Keratinocyte (primary cell): ENCODE measurements at places on chromosomes 5 and 9.

- no peak for DNase-seq
Measured at GRCh38 chr5:11047030-11047429, 286.0 kb upstream of the DAP start.

DNA sequence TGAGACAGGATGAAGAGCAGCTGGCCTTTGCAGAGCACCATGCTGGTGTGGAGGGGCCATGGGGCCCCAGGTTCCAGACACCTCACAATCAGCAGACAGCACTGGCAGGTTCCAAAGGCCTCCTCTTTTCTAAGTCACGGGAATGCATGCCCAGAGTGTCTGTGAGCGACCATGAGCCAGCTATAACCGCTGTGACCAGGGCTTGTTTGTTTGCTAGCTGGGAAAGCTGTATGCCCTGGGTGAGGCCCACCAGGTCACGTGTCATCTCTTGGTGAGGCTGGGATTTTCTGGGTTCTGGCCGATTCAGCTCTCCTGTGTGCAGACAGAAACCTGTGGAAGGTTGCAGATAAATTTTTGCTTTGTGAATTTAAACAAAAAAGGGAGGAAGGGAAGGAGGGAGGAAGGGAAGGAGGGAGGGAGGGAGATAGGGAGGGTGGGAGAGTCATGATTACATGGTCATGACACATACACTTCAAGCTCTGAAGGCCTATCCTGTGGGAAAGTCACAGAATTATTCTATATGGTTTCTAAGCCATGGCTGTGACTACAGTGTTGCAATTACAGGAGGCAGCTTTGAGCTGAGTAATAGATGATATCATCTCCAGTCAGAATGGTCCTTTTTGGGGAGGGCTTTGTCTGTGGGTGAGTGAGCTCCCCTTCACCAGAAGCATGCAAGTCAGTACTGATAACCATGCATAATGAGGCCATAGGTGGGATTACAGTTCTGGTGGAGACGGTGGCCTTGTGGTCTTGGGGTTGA is 37.2 kb downstream of the PAPPA start:
- peak; percentile 61 for DNase-seq

DNA sequence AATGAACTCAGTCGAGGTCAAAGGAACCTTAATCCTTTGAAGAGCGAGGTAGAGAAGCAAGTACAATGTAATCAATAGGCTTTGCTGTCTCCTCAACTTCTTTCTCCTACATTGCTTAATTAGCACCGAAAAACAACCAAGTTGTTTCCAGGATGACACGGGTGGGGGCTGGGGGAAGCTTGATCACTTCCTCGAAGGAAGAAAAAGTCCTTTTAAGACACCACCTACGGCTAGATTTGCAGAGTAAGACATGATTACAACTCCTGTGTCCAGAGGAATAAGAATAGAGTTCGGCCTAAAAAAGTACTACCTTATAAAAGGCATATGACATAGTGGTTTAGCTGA is 811 bp upstream of the ARRDC3 start:
- no peak for DNase-seq

- no peak for DNase-seq
Measured at GRCh38 chr5:141261238-141261546, 16.0 kb downstream of the PCDHB15 start.

GRCh38 chr9:85960688-85961093 is 19.7 kb downstream of the NAA35 start:
- DNase-seq = no peak

- DNase-seq = no peak
Measured at GRCh38 chr9:129273136-129273895, 95.3 kb upstream of the IER5L start.

GRCh38 chr5:115349001-115349817 is 52.8 kb upstream of the CCDC112 start:
- peak; percentile 48 for DNase-seq

DNA sequence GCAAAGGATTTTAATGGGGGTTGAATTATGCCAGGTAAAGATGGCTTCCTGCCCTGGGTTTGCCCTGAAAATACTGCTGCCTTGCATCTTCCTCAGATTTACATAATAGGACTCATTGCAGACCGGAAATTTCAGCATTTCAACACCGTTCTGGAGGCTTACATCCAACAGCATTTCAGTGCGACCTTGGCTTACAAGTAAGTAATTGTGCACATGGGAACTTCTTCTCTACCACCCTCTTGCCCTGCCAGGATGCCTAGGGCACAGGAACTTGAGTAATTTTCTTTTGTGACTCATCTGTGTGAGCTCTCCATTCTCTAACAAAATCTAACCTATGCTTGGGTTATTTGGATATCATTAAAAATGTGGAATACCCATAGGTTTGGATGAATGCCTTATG is 80.2 kb downstream of the DOCK2 start:
- DNase-seq = peak; percentile 17

DNA sequence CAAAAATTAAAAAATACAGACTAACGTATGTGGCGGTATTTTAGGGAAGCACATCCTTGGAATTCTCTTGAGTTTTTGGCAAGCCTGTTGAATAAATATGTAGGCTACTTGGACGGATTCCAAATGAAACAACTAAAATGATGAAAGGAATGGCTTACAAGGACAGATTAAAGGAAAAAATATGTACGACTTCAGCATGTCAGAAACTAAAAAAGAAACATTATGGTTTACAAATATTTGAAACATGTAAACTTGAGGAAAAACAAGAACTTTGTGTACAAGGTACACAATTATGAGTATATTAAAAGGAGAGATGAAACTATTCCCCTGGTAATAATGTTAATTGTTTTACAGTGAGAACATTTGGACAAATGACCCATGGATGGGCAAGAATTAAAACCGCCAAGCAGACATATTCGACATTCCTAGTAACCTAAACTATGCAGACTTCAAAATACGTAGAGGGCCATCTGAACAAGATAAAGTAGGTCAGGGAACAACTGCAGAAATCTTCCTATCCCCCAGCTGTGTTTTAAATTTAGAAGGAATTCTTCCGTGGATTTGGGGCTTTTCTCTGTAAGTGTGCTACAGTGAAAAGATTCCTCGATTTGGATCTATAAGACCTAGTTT is 12.5 kb downstream of the EDIL3 start:
- no peak for DNase-seq

GRCh38 chr9:36924757-36925432 is 109.2 kb downstream of the PAX5 start:
- no peak for DNase-seq

DNA sequence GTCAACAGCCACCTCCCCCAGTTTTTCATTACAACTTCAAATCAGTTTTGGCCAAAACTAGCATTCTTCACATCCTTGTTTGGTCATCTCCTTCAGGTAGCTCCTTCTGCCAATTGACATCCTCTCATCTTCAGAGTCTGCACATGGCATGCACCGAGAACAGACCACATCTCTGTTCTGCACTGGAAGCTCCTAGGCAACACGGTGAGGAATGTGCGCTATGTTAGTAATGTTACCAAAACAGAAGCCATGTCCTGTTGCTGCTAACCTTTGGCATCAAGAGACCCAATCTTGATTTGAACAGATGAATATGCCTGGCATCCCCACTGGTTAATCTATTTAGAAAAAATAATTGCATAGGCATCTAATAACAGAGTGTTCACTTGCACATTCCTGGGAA is 5.1 kb upstream of the HK3 start:
- DNase-seq = no peak

GRCh38 chr5:88829054-88829453 is 53.9 kb downstream of the MEF2C start:
- no peak for DNase-seq

- DNase-seq = no peak
Measured at GRCh38 chr9:134053401-134053871, 14.4 kb downstream of the BRD3 start.

DNA sequence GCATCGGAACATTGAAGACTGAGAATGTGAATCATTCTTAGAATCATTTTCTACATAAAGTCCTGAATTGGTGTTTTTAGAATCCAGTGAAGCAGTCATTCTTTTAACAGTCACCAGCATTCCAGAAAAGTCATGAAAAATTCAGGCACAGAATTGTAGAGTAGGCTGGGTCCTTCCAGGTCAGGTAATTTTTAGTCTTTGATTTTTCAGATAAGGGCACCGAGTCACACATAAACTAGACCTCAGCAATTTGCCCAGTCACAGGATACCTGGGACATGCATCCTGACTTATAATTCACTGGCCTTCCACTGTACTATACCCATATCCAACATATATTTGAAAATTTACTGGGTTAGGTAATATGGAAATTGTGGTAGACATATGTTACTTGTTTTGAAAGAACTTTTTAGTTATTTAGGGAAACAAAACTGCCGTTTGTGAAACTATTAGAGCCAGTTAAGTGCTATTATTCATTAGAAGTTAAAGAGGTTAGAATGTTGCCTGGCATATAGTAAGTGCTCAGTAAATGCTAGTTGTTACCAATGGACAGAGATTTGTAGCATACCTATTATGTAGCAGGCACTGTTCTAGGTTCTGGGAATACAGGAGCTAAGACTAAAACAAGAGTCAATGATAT is 10.9 kb downstream of the MAN2A1 start:
- DNase-seq = no peak

GRCh38 chr5:72938206-72938605 is 17.6 kb upstream of the FCHO2 start:
- DNase-seq = no peak

- DNase-seq = no peak
Measured at GRCh38 chr5:82676661-82677060, 398.5 kb upstream of the RPS23 start.

DNA sequence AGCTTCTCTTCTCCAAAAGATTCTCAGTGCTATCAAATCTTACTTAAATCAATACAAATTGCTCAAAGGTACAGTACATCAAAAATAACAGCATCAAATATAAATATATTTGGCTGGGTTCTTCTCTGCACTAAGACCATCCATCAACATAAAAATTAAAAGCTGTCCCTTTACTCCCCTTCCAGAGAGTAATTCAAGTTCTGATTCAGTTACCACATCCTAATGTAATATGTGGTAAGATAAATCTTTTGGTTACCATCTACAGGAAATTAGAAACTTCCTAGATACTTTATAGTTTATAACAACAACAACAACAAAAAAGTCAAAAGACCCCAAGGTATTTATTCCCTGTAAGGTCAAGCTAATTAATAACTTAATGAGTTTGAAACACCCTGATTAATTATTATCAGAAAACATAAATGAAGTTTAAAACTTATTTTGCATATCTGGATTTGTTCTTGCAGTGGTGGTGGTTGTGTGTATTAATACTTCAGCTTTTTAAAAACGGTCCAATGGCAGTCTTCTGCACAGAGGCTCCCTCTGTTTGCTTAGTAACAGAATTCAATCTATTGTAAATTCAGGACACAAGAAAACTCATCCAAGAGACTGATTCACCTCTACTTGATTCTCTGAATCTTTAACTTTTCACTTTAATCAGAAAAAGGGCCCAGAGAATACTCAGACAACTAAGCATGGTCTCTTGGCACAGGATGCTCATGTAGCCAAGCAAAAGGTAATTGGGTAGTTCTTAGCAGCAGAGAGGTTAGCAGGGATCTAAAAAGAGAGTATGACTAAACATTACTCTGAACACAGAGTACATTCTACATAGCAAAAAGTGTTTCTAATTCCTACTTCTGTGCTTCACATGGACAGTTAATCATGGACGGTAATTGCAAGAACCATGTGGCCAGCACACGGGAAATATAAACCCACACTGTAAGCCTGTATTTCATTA is 20.1 kb downstream of the DIAPH1 start:
- no peak for DNase-seq

DNA sequence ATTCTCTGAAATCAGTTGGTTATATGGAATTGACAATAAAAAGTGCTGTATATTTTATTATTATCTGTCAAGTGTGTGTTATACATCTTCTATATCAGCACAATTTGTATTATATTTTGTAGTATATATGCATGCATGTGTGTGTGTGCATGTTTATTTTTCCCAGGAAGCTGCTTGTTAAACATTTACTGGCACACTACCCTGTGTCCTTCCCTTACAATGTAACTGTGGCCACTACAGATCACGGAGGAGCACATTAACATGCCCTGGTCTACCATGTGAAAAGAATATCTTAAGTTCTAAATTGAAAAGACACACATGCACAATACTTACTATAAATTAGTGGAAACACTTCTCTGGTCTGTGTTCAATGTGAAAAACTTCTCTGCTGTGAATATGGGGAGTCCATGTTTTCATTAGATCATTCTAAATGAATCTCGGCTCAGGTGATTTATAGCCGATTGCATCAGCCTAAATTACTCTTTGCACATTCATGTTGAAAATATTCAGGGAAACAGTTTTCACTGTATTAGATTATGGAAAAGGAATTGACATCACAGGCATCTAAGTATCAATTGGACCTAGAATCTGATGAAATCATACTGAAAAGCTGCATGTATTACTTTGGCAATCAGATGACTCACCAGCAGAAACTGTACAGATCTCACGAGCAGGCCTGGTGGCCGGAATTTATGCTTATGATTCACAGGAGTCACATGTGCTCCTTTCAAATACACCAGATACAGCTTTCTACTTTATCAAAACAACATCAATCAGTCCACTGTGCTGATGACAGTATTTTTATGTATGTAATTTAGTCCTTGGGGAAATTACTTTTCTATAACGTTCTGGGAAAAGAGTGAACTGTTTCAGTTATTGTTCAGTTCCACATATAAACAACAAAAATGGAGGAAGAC is 39.4 kb downstream of the LURAP1L start:
- peak; percentile 92 for DNase-seq

DNA sequence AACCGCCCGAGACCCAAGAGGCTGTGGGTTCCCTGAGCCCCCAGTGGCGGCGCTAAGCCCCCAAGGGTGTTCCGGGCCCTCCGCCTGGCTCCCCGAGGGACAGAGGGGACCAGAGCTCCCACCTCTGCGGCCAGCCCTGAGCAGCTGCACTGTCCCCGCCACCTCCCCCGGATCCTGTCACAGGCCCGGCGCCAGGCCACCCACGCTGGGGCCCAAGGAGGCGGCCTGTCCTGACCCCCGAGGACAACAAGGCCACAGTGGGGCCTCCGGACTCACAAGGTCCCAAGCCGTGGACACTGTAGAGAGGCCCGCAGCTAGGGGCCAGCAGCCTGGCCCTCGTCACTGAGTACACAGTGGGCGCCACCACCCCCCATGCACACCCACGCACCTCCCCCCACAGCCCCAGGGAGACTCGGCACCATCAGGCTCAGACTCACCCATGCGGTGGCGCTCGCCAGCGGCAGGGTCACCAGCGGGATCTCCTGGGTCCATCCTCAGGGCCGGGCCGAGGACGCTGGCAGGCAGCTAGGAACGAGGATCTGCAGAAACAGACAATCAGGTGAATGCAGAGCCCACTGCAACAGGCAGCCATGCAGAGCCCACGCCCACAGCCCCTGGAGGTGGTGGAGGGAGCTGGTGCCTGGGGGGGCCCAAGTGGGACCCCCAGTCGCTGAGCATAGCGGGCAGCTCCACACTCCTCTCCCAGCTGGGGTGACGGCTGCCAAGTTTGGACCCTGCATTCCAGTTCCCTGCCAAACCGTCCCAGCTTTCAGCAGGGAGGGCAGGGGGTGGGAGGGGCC is 27.9 kb downstream of the EXD3 start:
- DNase-seq = no peak
